ENCODE measurements at places on chromosomes 16 and 17.
A peak's percentile ranks its signal among the peaks of the same experiment; 100 is the strongest.

DNA sequence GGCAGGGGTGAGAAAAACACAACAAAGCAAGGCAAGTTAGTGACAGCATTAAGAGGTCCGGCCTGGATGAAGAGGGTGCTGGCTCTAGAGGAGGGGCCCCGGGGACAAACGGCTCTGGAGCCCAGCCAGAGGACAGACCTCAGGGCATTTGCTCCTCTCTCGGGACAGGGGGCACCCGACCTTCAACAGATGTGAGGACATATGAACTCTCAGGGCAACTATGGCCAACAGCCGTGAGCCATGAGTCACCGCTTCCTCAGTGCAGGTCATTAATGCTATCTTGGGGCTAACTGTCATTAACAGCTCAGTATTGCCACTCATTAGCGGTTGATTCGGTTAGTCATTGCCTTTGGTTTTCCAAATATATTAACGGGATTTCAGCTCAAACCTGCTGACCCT, 9.7 kb upstream of the ARL5C start:
- DNase-seq = no peak

GRCh38 chr17:8018436-8018835, 16.0 kb downstream of the GUCY2D start:
- DNase-seq = no peak

DNA sequence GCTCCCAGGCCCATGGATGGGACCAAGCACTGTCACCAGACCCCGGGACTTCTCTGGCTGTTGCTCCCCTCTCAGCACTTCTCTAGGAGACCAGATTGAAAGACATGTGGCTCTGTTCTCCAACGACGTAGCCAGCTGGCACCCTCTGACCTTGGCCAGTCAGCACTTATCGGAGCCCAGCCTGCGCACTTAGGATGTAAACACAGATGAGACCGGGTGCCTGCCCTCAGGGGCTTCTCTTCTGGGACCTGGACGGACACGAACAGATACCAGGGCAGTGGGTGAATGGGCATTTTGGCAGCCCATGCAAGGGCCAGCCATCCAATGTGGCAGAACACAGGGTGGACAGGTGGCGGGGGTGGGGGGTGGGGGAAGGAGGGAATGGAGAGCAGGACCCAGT, 6.6 kb downstream of the ZDHHC1 start:
- no peak for DNase-seq

DNA sequence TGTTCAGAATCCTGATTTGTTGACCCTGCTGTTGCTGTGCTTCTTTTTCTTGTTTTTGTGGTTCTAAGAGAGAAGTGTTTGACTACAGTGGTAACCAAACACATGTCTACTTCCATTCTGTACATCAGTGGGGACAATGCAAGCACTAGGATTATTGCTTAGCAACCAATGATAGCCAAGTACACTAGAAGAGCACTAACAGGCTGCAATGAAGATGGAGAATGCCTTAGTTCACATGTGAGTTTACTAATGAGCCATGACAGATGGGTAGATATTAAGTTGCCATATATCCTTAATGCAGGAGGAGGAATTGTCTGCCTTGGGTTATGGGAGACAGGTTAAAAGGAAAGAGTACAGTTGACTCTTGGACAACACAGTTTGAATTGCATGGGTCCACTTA, 8.3 kb downstream of the EFCAB5 start:
- no peak for DNase-seq

DNA sequence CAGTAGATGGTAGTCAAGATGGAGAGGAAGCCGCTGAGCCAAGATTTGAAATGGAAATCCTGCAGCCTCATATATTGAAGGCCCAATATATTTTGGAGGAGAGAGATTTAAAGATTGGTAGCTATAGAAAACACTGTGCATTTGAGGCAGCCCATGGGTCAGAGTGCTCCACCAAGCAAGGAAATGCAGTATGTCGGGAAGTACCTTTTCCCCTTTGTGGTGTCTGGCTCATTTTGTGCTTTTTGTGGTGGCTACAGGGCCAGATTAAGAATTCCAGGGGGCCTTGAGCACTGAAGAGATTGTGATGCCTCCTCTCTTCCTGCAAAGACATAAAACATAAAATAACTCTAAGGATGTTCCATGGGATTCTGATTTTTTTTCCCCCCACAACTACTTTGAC, 39.6 kb downstream of the CDRT15 start:
- no peak for DNase-seq

DNA sequence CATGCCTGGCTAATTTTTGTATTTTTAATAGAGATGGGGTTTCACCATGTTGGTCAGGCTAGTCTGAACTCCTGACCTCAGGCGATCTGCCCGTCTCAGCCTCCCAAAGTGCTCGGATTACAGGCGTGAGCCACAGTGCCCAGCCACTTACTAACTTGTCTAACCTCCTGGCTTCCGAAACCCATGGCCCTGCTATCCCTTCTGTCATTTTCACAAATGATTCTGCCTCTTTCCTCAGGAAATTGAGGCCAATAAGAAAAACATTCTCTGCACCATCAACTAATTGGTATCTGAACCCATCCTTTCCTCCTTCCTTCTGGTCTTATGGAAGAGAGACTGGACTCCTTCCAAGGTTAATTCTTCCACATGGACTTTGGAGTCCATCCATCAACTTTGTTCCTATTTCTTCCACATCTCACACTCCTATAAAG, 27.9 kb upstream of the TNRC6A start:
- peak; percentile 37 for DNase-seq

DNA sequence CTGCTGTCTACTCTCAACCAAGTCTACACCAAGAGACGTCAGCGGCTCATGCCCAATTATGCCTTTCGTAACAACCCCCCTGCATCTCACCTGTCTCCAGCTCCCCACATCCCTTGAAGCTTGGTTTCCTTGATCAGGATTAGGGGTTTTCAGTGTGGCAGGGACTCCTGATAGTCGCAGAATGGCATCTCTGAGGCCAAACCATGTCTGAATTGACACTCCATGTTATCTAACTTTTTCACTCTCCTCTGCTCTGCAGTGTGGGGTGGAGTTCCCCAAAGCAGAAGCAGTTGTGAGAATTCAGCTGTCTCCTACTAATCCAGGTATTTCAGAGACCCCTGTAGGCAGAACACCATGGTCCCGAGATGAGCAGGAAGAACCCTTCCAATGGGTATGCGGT, 5.6 kb upstream of the AHSP start:
- no peak for DNase-seq

DNA sequence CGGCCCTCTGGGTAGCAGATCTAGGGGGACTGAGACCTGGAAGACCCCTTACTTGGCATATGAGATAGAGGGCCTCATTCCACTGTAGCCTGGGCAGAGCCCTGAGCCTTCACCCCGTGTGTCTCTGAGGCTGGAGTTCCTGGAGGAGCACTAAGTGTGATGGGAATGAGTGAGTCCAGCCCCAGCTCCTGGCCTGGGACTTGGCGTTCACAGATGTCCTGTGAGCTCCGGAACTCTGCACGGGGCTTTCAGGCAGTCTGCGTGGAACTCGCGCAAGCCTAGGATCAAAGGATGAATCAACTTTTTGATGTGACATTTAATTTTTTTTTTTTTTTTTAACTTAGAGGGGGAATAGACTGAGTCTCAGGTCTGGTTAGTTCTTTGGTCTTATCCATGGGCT, 1.8 kb downstream of the NKD1 start:
- no peak for DNase-seq

- no peak for DNase-seq
Observed at GRCh38 chr16:70432723-70433457, 6.0 kb downstream of the ST3GAL2 start.

- no peak for DNase-seq
Observed at GRCh38 chr17:73091770-73092522, 542 bp downstream of the SLC39A11 start.

DNA sequence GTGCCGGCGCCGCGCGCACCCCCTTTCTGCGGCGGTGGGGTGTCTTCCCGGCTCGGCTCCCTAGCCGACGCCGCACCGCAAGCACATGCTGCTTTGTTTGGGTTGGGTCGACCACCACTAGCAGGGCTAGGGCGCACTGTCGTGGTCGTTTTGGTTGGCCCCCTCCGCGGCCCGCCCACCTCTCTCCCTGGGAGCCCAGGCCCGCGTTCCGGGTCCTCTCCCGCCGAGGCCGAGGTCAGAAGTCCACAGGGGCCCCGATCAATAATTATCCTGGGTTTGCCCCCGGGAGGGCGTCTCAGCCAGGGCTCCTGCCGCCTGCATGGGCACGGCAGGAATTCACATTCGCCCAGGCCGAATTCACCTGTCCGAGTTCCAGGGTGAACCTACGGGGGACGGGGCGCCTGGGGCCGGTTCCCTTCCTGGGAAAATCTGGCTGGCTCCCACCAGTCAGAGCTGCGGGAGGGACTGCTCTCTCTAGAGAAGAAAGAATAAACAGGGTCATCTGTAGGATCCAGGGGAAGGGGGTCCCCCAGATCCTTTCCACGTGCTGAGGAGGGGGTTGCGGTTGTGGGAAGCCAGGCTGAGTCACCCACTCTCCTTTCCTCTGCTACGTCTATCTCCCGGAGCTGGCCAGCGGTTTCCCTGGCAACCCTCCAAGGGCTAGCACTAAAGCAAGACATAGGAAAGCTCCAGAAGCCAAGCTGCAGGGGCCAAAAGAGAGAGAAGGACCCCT, 584 bp upstream of the STAT5B start:
- peak; percentile 66 for DNase-seq

Data from HFF-Myc (cell line).